ENCODE measurements at places on chromosomes 2 and 18.

DNA sequence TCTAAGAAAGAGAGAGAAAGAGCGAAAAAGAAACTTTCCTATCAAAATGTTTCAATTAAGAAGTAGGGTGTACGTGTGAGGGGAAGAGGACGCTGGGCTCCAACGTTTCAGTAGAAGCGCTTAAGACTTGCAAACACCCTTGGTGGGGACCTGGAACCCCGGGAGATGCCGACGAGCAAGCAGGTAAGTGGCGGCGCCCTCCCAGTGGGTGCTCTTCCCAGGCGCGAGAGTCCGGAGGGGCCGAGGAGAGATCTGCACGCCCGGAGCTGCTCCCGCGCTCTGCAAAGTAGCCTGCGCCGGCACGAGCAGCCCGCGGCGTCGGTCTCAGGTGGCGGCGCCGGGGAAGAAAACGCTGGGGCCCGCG is 678 bp upstream of the OTX1 start:
- no peak for DNase-seq

GRCh38 chr2:85307527-85307897 is 20.3 kb downstream of the TGOLN2 start:
- no peak for DNase-seq

DNA sequence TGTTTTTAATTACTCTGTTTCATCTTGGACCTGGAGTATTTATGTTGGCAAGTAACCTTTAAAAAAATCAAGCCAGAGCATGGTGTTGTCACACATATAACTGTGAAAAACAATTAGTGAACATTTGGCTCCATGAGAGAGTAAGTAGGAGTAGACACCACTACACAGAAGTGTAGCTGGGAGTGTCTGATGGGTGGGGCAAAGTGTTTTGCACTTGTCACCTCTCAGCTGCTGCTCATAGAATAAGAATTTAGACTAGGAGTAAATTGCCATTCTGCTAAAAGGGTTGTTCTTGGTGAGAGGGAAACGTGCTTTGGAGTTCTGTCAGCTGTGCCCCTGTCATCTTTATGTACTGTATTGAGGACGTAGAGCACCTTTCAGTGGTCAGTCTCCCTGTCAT is 114.5 kb downstream of the TTC27 start:
- no peak for DNase-seq

DNA sequence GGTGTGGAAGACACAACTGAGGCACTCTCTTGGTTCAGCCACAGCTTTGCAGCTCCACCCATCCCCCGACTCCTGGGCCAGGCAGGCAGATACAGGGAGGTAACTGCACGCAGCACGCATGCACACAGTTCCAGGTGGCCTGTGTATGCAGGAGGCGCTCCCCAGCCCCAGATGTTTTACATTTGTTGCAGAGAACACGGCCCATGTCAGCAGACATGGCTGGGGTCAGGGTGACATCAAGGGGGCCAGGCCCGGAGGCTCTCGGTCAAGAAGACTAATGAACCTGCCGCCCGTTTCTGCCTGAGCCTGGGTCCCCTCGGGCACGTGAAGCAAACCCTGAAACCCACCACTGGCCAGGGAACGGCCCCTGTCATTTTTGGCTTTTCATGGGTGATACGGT is 57.3 kb downstream of the TWIST2 start:
- no peak for DNase-seq

- DNase-seq = no peak
Observed at GRCh38 chr2:98118852-98119251, 31.9 kb downstream of the VWA3B start.

- DNase-seq = peak; percentile 42
Observed at GRCh38 chr2:95526360-95527341, 42.1 kb upstream of the TRIM43B start.

DNA sequence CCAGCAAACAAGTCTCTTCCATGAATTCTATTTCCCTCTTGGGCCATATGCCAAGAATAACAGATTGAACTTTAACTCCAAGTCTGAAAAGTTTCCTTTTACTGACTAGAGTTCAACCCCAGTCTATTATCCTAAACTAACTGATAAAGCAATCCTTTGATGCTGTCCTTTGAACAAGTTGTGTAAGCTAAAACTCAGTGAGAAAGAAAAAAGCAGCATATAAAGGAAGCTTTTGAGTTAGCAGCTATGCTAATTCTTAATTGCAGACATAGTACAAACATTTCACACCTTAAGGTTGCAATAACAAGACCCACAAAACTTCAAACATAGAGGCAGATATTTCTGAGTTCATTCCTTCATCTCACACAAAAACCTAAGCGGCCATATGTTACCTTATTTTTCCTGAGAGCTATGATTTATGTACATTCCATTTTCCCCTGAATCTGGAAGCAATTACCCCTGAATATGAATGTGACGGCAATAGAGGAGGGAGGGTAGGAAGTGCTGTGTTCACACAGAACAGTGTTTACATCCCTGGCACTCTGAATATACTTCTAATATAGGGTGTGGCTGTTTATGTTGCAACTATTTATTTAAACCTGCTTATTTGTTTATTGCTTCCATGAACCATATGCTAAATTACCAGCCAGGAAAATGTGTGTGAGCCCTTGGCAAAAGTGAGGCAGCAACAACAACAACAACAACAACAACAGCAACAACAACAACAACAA is 180.6 kb downstream of the IRS1 start:
- no peak for DNase-seq

GRCh38 chr2:71965530-71965929 is 182.1 kb downstream of the CYP26B1 start:
- no peak for DNase-seq

DNA sequence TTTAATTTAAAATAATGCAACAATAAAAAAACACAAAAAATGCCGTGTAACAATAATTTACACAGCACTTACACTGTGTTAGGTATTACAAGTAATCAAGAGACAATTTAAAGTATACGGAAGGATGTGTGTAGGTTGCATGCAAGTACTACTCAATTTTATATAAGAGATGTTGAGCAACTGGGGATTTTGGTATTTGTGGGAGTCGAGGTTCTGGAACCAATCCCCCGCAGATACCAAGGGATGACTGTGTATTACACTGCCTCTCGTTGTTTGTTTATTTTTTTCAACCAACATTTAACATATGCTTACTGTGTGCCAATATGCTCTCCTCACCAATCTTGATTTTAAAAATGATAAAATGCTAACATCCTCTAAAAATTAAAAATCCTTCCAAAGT is 24.8 kb downstream of the MAP3K2 start:
- no peak for DNase-seq

DNA sequence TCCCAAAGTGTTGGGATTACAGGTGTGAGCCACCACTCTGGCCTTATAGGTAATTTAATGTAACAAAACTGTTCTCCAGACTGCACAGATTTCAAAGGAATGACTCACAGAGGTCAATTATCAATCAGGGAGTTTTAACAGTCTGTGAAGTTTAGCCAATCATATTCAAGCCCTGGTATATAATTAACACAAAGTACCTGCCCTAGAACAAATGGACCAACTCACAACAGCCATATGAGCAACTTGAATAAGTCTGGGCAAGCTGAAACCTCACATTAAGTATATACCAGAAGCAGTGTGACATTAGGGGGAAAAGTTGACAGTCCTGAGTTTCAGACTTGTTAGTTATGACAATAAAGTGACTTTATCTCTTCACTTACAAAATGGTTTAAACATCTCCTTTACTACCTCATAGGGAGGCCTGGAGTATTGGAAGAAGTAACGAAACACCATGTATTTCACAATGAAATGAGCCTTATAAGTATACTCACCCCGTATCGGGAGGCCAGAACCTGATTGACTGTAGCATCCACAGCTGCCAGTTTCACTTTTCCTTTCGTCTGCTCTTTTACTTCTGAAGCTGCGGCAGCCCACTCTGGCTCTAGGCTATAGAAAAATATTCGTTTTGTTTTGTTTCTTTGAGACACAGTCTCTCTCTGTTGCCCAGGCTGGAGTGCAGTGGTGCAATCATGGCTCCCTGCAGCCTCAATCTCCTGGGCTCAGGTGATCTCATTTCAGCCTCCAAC is 22.2 kb downstream of the PDIA6 start:
- no peak for DNase-seq

DNA sequence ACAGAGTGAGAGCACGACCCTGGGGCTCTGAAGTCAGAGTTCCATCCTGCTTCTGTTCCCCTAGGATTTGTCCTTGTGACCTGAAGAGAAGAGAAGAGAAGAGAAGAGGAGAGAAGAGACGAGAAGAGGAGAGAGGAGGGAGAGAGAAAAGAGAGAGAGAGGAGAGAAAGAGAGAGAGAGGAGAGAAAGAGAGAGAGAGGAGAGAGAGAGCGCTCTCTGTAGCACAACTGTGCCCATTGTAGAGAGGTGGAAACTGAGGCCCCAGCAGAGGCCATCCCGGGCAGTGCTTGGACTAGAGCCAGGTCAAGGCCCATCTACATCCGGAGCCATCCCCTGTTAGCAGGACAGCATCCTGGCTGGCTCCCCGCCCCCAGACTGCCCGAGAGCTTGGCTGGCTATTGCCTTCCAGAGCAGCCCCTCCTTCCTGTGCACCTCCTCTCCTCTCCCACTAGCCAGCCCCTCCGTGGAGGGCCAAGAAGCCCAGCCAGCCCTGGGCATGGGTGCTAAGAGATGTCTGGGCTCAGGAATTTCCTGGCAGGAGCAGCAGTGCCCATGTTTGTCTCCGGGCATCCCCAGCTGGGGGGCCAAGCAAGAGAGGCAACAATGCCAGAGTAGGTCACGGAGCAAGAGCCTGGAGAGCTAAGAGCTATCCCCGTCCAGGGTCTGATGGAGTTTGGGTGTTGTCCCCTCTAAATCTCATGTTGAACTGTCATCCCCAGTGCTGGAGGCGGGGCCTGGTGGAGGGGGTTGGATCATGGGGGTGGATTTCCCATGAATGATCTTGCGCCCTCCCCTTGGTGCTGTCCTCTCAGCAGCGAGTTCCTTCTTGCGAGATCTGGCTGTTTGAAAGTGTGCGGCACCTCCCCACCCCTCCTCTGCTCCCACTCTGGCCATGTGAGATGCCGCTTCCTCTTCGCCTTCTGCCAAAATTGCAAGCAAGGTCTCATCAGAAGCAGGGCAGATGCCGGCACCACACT is 18.2 kb upstream of the GPR55 start:
- no peak for DNase-seq

- DNase-seq = no peak
Observed at GRCh38 chr2:199273042-199273511, 184.7 kb downstream of the SATB2 start.
